ENCODE measurements at places on chromosomes 7 and 10.

DNA sequence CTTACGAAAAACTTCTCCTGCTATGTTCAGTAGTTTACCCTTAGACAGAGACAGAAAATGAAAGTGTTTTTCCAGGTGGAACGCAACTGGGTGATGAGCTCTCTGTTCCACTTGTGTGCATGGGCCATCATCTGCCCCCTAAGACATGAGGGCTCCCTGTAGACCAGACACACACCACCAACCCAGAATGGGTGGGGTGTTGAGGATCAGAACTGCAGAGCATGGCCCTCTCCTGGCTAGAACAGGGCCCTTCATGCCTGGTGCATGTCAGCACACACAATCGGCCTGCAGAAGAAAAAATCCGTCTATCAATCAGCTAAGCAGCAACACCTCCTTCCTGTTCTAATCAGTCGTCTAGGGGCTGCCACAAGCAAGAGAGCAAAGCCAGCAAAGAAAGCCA is 186.2 kb upstream of the INHBA start:
- DNase-seq = no peak

DNA sequence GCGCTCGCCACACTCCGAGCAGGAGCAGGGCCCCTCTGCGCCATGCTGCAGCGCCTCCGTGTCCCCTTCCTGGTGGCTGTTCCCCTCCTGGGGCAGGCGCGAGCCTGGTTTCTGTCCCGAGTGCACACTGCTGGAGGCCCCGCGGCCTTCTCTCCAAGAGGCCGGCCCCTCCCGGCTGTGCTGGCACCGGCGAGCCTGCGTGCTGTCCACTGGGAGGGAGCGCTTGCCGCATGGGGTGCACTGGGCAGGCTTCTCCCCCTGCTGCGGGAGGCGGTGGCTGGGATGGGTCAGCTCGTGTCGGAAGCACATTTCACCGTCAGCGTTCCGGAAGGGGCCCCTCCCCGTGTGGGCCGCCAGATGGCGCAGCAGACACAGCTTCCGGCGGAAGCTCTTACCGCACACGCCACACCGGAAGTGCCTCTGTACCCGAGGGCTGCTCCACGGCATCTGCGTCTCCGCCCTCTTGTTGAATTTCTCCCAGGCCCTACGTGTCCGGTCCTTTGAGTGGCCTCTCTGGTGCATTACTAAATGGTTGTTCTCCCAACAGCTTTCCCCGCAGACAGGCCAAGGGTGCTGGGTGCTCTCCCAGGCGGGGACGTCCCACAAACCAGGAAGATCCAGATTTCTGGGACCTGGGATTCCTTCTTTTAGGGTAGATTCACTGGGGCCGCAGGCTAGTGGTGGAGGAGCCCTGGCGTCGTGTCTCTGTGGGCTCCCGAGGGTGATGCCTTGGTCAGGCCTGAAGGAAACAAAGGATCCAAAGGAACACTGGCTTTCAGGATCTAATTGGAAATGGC is 18.7 kb downstream of the ZNF786 start:
- DNase-seq = peak; percentile 66

DNA sequence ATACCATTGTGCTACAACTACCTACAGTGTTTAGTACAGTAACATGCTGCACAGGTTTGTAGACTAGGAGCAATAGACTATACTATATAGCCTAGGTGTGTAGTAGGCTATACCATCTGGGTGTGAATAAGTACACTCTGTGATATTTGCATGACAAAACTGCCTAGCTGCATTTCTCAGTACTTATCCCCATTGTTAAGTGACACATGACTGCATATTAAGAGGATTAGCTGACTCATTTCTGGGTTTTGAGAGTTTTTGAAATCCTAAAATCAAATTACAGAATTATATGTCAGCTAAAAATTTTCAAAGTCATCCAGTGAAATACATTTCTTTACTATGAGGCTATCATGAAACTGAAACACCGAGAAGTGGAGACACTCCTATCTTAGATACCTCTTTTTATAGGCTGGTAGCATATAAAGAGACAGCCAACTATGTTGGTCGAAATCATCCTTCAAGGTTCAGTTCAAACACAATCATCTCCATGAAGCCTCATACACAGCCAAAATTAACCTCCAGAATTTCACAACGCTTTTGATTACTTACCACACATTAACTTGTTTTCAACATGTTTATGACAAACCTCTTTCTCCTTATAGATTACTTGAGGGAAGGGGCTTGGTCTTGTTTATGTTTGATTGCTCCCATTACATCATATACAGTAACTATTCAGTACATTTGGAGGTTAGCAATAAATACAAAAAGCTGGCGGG is 89.8 kb upstream of the ANK3 start:
- no peak for DNase-seq

GRCh38 chr10:35909121-35909720 is 267.1 kb upstream of the FZD8 start:
- DNase-seq = no peak

GRCh38 chr7:99129536-99129935 is 14.4 kb downstream of the SMURF1 start:
- no peak for DNase-seq

DNA sequence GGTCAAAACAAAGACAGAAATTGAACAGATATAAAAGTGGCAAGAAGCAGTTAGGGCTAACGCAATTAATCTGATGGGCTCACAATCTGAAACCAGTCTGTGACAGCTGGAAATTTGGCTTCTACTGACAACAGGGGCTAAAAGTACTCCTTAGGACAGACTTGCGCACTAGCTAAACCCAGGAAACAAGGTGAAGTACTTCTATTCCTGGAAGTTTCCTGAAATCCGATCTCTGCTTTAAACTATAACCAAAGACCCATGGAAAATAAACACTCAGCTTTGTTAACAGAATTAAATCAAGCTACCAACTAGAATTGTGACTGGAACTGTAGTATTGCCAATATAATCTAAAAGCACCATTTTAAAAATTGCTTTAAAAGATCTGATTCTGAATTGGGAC is 520.2 kb upstream of the ZWINT start:
- no peak for DNase-seq

GRCh38 chr10:126668505-126668904 is 2.0 kb downstream of the C10orf90 start:
- no peak for DNase-seq

- DNase-seq = no peak
Observed at GRCh38 chr7:25870574-25870973, 281.4 kb upstream of the NFE2L3 start.

- no peak for DNase-seq
Observed at GRCh38 chr10:87846023-87846422, 17.3 kb downstream of the KLLN start.

GRCh38 chr7:145543242-145543641 is 573.4 kb upstream of the CNTNAP2 start:
- DNase-seq = no peak

DNA sequence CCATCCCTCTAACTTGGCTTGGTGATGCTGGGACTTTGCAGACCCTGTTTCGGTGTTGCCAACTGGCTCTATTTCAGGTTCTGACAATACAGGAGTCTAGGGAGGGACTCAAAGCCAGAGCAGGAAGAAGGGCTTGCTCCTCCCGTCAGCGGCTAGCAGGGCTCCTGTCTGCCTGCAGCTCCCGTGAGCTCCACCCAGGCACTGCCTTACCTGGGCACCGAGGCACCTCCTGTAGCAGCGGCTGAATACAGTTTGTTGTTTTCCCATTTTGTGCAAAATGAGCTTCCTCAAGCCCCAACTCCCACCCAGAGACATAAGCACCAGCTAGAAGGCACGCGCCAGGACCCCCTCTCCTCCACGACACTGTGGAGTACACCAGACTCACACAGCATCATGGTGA is 69.3 kb upstream of the RHEB start:
- no peak for DNase-seq

DNA sequence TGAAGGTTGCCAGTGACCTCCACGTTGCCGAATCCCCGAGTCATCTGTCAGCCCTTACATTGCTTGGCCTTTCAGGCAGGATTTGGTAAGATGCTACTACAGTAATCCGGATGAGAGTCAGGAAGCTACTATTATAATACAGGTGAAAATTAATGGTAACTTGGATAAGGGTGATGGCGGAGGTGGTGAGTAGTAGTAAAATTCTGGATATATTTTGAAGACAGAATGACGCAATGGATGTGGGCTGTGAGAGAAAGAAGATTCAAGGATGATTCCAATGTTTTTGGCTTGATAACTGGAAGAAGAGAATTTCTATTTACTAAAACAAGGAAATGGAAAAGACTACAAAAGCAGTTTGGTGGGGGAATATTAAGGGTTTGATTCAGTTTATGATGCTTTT is 1.4 kb upstream of the DNAJB12 start:
- DNase-seq = no peak

DNA sequence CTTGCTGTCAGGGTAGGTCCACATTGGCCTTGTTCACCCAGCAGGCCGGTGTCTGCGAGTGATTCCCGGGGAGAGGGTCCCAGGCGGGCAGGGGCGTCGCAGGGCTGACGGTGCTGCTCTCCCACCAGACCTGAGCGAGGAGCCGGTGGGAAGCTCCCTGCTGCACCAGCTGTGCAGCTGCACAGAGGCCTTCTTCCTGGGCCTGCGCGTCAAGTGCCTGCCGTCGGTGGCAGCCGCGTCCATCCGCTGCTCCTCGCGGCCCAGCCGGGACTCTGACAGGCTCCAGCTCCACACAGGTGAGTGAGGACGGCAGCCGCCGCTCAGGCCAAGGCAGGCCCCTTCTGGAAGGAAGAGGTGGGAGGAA is 14.6 kb downstream of the AMZ1 start:
- DNase-seq = no peak

- no peak for DNase-seq
Observed at GRCh38 chr7:30237271-30237695, 47.1 kb upstream of the ZNRF2 start.

- DNase-seq = no peak
Observed at GRCh38 chr10:129570185-129570584, 103.1 kb downstream of the MGMT start.

GRCh38 chr7:16840094-16840493 is 35.3 kb upstream of the AGR2 start:
- no peak for DNase-seq

DNA sequence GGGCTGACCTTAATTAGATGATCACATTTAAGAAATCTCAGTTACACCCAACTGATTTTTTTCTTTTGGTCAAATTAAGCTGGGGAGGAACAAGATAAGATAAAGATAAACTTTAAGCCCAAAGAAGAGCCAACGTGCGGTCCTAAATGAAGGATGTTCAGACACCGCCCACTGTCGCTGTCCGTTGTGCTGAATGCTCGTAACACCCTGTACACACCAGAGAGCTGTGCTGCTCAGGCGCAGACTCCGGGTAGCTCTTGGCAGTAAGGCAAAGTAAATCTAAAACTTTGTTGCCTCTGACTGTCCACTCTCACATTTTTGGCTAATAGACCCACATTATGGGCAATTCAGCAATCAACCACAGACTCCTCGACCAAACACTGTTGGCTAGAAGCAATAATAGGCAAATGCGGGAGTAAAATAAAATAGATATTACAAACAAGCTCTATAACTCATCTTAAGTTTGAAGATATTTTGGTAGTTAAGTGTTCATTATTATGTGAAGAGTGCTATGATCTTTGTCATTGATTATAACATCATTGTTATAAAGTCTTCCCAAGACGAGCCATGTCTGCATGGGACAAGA is 57.1 kb downstream of the PLPP4 start:
- peak; percentile 33 for DNase-seq

DNA sequence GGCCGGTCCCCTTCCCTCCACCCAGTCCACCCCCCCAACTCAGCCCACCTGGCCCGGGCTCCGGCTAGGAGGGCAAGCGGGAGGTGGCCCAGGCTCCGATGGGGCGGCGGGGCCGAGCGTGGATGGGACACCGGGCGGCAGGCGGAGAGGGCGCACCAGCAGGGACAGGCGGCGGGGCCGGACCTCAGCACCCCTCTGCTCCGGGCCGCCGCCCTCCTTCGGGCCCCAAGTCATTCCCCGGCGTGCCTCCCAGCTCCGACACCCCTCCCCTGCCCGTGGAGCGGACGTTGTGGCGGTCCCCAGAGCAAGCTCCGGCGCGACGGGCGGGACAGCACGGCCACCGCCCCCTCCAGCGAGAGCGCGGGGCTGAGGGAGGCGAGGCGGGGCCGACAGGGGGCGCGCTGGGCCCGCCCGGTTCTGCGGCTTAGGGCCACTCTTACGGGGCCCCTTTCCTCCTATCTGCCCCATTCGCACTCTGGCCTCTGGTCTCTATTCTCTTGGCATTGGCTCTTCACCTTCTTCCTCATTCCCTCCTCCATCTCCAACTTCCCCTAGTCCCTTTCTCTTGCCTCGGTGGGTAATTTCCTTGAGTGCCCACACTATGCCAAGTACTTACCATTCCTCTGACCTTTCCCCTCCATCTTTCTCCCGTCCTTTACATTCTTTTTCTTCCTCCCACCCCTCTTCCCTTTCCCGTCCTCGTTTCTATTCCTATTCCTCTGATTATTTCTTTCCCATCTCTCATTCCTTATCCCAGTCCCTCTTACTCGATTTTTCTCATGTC is 701 bp upstream of the GBX1 start:
- no peak for DNase-seq

DNA sequence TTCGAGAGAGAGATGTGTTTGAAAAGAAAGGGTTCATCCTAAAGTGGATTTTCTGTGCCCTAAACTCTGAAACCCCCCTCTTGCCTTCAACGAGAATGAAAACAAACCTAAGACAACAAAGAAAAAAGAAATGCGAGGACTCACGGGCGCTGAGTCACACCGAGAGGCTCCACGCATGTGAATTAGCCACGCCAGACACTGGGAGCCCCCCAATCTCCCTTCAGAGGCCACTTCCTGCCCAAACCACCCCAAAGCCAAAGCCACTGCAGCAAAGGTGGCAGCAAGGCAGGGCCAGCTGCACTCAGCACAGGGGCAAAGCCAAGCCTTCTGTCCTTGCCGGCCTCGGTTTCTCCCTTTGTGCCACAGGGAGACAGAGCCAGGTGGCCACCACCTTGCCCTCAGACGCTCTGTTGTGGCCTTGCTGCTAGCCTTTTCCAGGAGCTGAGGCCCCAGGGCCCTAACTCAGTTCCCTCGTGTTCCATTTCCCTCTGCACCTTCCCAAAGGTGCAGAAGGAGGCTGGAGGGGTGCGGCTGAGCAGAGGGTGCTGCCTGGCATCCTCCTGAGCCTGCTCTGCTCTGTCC is 93.3 kb downstream of the FAM53B start:
- no peak for DNase-seq

DNA sequence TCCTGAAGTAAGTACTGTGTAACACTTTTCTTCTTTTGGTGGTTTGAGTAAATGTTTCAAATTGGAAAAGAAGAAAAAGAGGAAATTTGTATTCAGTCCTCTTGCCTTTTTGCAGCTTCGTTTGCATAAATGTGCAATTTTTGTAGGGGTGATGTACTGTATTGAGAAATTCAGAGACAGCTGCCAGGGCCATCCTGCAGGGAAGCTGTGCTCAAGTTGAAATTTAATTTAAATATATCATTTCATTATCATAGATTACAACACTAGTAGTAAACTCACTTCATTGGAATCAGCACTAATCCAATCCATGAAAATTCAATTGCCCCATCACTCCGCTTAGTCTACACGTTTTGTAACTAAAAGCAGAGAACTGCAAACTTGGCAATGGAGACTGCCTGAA is 415.4 kb downstream of the DNAJB9 start:
- DNase-seq = no peak
